ENCODE measurements at places on chromosomes 11 and 22.
A peak's percentile ranks its signal among the peaks of the same experiment; 100 is the strongest.

GRCh38 chr11:18063125-18063524 is 17.1 kb upstream of the TPH1 start:
- no peak for DNase-seq

GRCh38 chr22:50119768-50120251 is 30.0 kb downstream of the MOV10L1 start:
- no peak for DNase-seq

- DNase-seq: no peak
These were observed 27.8 kb upstream of the PPARA start for GRCh38 chr22:46122511-46122971.

GRCh38 chr22:40240686-40241085 is 63.0 kb downstream of the TNRC6B start:
- no peak for DNase-seq

- DNase-seq: no peak
These were observed 84.6 kb upstream of the ANO3 start for GRCh38 chr11:26247340-26247739.

DNA sequence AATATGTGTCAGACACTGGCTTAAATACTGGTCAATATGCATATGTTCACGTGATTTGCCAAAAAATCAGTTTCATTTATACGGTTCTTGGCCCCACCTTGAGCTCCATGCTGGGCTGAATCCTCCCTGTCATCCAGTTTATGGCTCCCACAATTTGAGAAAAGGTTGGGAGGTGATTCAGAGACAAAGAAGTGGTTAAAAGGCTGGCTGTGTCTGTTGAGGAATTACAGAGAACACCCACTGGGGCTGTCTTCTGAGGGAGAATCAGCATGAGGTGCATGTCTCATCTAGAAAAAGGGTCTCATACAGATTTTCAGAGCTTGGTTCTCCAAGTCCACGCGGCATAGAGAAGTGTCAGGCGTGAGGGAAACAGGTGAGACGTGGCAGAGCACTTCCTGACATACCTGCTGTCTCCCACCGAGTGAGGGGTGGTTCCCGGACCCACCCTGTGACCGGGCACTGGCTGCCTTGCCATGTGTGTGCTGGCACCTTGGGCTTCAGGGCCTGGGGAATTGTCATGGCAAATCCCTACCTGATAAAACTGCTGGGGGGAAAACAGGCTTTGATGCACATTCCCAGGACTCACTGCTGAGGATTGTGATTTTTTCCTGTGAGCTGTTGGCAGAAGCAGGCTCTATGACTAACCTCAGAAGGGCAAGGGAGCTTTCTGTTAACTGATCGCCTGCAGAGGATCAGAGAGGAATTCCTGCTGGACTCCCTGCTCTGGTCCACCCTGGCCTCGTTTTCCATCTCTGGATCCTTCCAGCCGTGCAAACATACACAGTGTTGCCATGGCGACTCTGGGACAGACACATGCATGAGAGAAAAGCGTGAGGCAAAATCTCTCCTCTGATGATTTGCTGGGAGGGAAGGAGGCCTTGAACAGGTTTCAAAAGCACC is 223.6 kb downstream of the ADAMTS15 start:
- DNase-seq: no peak

DNA sequence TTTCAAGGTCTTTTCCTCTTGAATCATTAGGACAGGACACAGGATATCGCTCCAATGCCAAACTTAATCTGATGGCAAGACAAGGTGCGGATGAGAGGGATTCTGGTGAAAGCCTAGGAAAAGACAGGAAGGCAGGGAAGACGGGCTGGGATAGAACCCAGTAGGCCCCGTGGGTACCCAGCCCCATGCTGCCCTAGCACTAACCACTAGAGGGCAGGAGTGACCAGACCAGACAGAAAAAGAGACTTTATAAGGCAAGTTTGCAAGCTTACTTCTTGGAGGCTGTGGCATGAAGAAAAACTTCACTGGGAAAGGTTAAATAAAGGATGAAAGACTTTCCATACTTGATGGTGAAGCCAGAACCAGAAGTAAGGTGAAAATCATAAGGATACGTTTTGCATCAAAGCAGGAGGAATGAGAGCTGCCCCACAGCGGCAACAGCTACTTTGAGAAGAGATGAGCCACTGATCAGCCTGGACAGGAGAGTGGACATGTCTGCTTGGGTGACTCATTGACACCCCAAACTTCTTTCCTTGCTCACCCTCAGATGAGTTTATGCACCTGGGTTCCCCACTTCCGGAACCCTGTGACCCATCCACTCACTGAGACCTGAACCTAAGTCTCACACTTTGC is 39.8 kb downstream of the SYN3 start:
- no peak for DNase-seq

GRCh38 chr11:118524757-118525470 is 2.4 kb upstream of the TTC36 start:
- no peak for DNase-seq

- DNase-seq: no peak
These were observed 125.6 kb downstream of the APIP start for GRCh38 chr11:34790620-34791019.

- no peak for DNase-seq
These were observed 5.3 kb downstream of the CPT1B start for GRCh38 chr22:50572965-50573364.

GRCh38 chr11:33291004-33291777 is 34.0 kb downstream of the HIPK3 start:
- DNase-seq: no peak

DNA sequence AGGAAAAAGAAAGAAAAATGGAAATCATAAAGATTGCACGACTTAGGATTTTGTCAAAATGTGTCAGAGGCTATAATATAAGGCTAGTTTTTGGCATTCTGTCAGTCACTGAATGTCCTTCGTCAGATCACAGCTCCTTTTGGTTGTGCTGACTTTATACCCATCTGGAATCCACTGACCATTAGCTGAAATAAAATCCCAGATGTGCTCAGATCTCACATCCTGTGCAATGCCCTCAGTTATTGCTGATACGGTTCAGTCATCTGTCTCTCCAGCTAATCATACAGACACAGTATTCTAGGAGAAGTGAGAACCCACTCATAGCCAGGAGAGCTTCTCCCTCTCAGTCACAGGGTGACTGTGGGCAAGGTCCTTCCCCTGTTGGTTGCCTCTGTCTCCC is 11.5 kb downstream of the CD44 start:
- DNase-seq: no peak

DNA sequence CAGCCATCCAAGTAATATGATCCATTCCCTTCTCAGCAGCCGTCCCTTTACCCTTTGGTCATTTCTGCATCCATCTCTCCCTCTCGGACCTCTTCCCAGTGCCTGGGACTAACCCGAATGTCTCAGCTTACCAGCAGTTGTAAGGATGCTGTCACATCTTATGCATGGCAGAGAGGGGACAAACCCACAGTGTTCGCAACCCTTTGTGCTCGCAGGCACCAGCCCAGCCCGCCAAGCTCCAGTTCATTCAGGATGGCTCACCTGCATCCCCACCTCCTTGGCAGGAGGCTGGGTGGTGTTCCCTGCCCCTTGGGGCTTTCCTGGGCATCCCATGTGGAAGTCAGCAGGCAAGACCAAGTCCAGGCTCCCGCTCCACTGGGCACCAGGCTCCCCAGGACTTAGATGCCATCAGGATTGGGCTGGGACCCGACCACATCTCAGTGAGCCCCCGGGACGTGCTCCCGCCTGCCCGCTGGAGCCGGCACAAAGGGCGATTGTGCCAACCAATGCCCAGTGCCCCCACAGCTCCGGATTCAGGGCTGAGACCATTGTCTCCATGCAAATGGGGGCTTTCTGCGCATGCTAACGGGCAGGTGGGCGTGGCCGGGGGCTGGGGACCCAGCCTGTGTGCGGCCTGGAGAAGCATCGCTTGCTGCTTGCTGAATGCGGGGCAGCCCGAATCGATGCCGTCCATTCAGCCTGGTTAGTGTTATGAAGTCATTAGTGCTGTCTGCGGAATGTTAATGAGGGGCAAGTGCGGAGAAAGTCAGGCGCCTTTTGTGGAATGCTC is 108.6 kb downstream of the KCNQ1OT1 start:
- no peak for DNase-seq

DNA sequence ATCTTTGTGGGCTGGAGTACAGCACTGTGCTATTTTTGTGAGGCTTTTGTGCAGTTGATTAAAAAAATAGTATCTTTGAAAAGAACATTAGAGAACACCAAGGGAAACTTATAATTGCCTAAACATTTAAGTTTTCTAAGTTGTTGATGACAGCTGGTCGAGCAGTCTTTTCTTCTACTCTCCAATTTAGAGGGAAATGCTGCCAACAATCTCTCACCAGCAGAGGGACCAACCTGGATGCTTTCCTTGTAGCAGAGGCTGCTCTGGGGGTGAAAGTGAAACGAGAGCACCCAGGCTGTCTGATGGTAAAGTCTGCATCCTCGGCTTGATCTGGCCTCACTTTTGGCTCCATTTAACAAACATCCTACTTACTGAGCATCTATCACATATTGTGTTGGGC is 1286.5 kb upstream of the TENM4 start:
- DNase-seq: no peak

DNA sequence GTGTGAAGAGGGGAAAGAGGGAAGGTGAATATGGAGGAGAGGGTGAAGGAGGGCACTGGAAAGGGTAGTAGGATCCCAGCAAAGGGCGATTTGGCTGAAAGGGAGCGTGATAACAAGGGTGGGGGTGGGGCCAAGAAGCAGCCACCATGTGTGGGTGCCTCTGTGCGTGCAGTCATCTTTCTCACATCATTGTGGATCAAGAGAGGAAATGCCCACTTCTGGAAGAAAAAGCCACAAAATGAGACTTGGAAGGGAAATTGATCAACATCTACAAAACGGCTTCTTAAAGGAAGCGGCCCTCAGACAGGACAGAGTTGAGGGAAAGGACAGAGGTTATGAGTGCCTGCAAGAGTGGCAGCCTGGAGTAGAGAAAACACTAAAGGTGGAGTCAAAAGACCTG is 1.2 kb upstream of the CXCR5 start:
- DNase-seq: no peak

- DNase-seq: no peak
These were observed 74.9 kb downstream of the PACSIN2 start for GRCh38 chr22:42939941-42940653.

- no peak for DNase-seq
These were observed 29.2 kb downstream of the KCNQ1OT1 start for GRCh38 chr11:2670541-2671100.

GRCh38 chr11:10483174-10483573 is 28.1 kb downstream of the AMPD3 start:
- DNase-seq: no peak

DNA sequence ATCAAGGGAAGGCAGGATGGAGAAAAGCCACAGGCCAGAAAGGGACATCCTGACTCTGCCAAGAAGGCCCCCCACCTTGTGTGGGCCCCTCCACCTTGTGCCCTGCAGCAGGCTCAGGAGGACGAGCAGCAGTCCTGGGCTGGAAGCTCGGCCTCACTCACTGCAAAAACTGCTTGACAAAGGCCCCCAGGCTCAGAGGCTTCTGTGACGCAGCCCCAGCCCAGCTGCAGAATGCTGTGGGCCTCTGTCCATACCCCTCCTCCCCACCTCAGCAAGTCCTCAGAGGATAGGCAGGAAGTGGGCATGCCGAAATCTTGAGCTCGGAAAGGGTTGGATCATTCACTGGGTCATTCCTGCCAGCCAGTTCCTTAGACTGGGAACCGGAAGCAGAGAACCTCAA is 61.9 kb downstream of the NRXN2 start:
- no peak for DNase-seq

- DNase-seq: no peak
These were observed 10.7 kb downstream of the RAG1 start for GRCh38 chr11:36578458-36578857.

GRCh38 chr11:129911298-129911697 is 15.9 kb upstream of the NFRKB start:
- no peak for DNase-seq

GRCh38 chr22:28021998-28022660 is 103.1 kb upstream of the PITPNB start:
- DNase-seq: no peak

GRCh38 chr11:465896-466530 is 15.9 kb downstream of the PTDSS2 start:
- DNase-seq: no peak

- no peak for DNase-seq
These were observed 22.6 kb upstream of the SORL1 start for GRCh38 chr11:121429556-121429955.

DNA sequence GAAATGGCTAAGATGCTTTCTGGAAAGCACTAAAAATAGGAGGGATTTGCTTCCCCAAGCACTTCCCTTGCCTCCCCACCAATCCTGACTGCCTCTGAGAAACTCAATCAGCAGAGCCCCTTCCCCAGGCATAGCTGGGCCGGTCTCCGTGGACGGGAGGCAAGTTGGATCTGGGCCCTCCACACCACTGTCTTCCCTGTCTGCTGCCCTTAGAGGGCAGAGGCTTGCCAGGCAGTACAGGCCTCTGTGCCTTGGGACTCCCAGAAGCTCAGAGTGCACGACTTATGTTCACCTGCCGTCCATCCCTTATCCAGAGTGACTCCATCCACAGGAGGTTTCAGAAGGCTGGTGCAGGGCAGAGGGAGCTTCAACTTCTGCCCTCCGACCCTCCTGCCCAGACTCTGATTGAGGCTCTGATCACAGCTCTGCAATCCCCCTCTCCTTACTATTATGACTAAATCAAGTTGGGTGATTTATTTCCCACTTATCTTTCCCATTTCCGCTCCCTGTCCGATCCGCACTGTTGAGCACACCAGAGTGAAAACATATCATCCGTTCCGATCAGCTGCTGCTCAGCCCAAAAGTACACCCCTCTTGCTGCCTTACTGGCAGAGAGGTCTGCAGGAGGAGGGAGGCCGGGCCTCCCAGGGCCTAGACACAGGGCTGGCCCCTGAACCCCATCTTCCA is 71.8 kb downstream of the DSCAML1 start:
- no peak for DNase-seq

DNA sequence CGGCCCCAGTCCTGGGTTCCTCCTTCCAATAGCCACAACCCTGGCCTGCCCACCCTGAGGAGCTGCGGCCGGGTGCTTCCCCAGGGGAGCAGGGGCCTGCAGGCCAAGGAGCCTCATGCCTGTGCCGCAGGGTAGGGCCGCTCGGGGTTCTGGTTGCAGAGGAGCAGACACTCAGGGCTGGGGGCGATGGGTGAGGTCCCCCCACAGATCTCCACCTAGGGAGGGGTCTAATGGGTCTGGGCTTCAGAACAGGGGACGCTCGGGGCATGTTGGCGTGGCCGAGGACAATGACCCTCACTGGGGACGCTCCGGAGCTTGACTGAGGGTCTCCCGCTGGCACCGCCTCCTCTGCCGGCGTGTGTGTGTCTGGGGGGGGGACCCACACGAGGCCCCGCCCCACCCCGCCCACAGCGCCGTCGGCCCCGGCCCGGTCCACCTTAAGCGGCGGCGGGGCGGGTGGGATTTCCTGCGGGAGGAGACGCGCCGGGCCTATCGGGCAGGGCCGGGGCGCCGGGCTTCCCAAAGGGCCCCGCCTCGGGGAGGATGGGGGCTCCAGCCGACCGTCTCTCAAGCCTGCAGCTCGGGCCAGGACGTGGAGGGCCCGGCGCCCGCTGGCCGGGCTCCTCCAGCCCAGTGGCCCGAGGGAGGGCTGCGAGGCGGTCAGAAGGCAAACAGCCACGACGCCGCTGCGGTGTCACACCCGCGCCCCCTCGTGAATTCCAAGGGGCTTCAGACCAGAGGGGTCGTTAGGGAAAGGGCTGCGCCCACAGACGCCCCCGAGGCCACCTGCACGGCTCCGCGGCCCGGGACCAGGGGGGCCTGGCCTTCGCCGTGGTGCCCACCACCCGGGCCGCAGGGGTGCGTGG is 640 bp upstream of the ZDHHC8 start:
- DNase-seq: peak; percentile 48

Data from cerebellar nuclear complex (tissue), 1 donor.